Caudate nucleus (tissue), 63 donors: ENCODE measurements at places on chromosomes 1 and 21.

DNA sequence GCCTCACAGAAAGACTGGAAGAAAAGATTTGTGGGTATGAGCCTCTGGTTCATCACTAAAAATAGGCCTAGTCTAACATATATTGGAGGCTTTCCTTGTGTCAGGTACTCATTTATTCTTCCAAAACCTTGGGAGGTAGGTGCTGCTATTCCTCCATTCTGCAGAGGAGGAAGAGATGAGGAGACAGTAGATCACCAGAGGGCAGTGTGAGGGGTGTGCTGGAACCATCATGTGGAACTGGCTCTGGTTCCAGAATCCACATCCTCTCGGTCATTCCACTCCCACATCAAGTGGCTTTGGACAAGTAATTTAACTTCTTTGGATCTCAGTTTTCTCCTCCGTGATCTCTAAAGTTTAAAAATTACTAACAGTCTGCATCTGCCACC lies 7.4 kb upstream of the INKA2 start:
- DNase-seq = no peak

DNA sequence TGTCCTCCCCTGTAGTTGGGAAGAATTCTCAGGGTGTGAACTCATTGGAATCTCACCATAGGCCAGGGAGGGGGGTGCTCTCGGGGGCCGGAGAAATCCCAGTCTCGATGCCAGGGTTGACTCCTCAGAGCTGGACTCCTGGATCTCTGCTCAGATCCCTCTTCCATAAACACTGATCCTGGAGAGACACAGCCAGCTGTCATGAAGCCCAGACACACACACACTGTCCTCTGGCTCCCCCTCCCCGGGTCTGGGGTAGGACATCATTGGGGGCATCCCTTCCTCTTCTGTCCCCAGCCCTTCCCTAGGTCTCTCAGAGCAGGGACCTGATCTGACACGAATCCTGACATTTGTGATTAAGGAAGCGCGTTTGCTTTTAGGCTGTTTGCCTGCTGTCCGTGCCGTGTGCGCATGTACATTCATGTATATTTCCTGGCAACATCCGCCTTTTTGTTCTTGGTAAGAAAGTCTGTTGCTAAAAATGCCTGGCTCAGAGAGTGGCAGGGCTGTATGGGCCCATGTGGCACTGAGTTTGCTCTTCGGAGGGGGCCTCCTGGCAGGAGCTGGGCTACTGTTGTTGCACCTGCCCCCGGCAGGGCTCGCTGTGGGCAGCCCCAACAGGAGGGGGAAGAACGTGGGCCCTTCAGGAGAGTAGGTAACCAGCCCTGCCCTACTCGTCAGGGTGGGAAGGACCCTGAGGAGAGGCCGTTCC lies 45.4 kb upstream of the SELENON start:
- DNase-seq = no peak

DNA sequence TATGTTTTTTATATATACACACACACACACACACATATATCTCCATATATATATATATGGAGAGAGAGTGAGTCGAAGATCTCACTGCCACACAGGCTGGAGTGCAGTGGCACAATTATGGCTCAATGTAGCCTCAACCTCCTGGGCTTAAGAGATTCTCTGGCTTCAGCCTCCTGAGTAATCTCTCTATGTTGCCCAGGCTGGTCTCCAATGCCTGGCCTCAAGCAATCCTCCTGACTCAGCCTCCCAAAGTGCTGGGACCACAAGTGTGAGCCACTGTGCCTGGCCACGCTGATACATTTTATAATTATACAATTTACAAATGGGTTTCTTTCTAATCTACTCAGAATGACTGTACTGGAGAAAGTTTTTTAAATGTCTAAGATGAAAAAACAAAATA lies 664.2 kb downstream of the PTPRC start:
- no peak for DNase-seq

DNA sequence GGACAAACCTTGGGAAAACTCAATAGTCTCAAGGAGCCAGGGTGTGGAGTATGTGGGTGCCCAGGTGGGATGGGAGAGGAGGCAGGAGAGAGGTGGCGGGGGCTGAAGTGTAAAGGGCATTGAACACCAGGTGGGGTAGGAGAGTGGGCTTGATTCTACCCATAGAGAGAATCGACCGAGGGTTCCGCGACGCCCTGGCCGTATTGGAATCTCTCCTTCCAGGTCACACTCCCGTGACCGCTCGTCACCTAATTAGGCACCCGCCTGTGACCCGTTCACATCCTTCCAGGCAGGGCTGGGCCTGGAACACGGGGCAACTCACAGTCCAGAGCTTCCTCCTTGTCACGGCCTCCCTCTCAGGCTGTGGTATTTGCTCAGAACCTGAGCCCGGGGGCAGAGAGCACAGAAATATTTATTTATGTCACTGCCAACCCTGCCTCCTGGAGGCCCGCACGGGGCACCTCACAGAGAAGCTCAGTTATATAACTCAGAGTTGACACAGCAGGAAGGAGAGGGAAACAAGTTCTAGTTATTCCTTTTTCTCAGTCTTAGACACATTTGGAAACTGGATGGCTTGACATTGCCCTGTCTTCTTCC lies 12.0 kb downstream of the NCMAP start:
- no peak for DNase-seq

DNA sequence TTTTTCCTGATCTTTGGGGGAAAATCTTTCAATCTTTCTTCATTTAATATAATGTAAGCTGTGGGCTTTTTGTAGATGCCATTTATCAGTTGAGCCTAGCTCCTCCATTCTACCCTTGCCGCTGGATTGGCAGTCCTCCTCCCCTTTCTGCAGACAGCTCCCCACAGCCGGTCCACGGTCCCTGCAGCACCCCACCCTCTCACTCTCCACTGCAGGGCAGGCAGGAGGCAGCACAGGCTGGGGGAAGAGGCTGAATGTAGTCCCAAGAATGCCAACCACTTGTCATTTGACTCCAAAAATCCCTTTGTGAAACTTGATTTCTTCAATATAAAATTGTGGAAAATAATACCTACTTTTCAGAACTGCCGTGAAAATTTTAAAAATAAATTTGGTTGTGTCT lies 96.7 kb downstream of the SYT2 start:
- no peak for DNase-seq

DNA sequence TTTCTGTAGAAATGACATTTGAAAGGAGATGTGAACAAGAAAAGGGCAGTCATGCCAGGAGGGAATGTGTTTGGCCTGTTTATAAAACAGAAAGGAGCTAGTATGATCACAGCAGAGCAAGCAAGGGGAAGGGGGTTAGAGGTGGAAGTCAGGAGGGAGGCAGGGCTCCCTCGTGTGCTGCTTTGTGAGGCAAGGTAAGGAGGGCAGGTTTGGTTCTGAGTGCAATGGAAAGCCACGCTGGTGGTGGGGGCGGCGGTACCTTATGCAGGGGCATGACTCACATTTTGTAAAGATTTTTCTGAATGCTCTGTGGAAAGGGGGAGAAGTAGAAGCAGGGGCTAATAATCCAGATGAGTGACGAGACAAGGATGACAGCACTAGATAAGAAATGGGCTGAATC lies 197.5 kb upstream of the C8B start:
- no peak for DNase-seq

- DNase-seq = no peak
Observed at GRCh38 chr1:5704561-5705514, 287.4 kb downstream of the NPHP4 start.

GRCh38 chr1:220498188-220498587 lies 29.7 kb upstream of the MARK1 start:
- no peak for DNase-seq

- no peak for DNase-seq
Observed at GRCh38 chr1:96425382-96426129, 296.0 kb upstream of the PTBP2 start.

DNA sequence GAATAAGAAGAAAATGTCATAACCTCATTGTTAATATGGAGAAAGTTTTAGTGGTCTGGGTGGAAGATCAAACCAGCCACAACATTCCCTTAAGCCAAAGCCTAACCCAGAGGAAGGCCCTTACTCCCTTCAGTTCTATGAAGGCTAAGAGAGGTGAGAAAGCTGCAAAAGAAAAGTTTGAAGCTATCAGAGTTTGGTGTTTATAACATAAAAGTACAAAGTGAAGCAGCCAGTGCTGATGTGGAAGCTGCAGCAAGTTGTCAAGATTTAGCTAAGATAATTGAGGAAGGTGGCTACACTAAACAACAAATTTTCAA lies 67.6 kb upstream of the BCL9 start:
- DNase-seq = no peak

- no peak for DNase-seq
Observed at GRCh38 chr1:21492356-21492625, 16.9 kb upstream of the ALPL start.

- no peak for DNase-seq
Observed at GRCh38 chr21:15667010-15667409, 62.8 kb upstream of the USP25 start.

DNA sequence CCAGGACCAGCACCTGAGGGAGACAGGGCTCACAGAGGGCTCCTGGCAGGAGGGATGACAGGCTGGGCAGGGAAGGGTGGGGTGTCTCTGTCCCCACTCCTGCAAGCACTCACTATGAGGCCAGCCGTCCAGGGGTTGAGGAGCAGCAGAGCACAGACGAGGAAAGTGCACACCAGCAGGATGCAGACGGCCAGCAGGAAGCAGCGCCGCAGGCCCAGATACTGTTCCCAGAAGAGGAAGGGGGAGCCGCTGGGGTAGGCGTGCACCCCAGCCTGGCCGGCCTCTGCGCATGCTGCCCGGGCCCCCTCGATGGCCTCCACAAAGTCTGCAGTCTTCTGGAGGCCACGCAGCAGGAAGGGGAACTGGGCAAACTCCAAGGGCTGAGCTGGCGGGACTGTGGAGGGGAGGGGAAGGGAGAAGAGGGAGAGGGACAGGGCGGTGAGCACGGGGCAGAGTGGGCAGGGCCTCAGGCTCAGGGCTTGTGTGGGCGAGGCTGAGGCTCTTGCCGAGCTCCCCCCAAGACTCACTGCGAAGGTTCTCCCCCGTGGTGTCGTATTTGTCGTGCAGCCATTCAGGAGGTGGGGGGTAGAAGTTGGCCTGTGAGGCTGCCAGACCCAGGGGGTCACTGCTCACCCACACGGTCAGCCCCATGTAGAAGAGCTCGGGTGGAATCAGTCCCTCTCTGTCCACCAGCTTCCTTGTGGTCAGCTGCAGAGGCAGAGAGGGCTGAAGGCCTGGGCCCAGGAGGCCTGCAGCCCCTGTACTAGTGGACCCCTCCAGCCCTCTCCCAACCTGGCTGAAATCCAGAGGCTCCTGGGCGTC lies 16.5 kb downstream of the PTCH2 start:
- no peak for DNase-seq

DNA sequence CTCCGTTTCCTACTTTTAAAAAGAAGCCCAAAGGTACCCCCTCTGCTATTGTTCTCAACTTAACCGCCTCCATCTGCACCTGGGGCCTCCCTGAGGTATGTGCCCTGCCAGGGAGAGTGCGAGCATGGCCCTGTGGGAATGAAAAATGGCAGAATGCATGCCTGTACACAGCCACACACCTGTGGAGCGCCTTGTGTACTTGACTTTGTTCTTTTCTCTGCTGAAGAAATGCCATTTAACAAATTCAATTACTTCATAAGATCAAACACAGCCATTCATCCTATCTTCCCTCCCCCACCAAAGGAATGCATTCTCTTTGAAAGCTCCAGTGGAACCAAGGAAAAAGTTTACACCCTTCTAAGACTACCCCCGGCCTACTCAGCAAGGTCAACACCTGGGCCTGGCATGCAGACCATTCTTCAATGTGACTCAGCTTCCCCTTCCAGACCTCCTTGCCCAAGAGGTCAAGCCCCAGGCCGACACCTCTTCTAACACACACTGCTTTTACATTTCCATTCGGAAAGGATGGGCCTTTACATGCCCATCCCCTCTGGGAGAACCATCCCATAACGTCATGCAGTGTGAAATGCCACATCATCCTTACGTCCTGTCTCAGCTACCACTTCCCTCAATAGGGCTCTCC lies 123.7 kb downstream of the SMYD2 start:
- DNase-seq = no peak

- no peak for DNase-seq
Observed at GRCh38 chr1:203796236-203796605, 798 bp downstream of the ZBED6 start.

GRCh38 chr1:24294228-24294672 lies 24.9 kb upstream of the GRHL3 start:
- DNase-seq = no peak

- no peak for DNase-seq
Observed at GRCh38 chr1:86906419-86906818, 7.5 kb downstream of the SELENOF start.
